ENCODE measurements at places on chromosomes 5 and 9. TPM values are rescaled to one million over a fixed set of nuclear protein-coding genes. Genes with fewer than 3 reads are reported as not detected.

DNA sequence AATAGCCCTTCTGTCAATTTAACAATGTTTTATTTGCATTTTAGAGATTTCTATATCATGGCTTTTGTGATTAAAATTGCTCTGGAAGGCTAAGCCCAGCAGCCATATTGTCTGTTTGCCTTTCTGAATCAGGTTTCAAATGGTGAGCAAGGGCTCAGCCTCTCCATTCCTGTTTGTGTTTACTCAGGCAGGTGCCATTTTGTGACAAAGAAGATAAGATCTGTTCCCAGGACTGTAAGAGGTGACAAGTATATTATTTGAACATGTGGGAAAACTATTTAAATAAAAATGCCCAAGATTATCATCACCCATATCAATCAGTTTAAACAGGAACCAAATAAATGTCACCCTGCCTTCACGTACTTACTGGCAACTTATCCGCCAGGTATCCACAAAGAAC, 641.3 kb upstream of the KLF4 start:
- DNase-seq = no peak

DNA sequence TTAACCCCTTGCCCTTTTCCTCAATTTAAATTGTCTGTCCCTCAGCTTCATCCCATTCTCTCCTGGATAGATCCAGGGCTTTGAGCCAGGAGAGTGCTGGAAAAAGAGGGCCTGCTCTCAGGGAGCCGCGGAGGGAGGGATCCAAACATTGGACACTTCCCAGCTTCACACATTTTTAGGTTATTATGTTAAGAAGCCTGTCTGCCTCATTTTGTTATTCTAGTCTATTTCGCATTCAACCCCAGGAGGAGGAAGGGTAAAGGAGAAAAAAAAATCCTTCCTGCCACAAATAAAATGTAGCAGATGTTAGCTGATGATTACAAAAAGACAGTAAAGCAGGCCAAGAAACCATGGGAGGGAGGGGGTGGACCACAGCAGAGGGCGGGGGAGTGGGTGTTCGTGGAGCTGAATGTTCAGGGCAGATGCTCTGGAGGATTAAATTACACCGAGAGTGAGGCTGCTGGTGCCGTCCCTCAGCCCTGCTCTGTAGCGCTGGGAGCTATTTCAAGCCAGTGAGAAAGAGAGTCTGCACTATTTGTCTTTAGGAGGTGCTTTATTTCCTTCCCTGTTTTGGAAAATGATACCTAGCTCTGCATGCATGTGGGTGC, 60.6 kb upstream of the ZFR start:
- DNase-seq = peak; percentile 93

GRCh38 chr9:132020820-132021510, 58.7 kb downstream of the MED27 start:
- DNase-seq = no peak

DNA sequence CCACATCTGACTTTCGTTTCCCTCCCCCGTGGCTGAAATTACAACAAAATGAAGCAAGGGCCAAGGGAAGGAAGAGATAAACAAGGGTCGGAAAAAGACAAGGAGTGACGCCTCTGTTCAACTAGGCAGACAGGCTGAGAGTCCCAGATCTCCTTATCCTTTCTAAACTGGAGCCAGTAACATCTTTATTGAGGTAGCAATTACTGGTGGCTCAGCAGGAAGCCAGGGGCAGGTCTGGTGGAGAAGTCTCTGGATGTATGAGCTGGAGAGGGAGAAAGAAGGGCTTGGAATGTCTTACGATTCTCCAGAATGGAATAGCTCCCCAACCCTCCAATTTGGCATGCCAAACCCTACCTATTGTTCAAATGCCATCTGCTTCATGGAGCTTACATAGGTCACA, 190.8 kb upstream of the BRINP1 start:
- no peak for DNase-seq

DNA sequence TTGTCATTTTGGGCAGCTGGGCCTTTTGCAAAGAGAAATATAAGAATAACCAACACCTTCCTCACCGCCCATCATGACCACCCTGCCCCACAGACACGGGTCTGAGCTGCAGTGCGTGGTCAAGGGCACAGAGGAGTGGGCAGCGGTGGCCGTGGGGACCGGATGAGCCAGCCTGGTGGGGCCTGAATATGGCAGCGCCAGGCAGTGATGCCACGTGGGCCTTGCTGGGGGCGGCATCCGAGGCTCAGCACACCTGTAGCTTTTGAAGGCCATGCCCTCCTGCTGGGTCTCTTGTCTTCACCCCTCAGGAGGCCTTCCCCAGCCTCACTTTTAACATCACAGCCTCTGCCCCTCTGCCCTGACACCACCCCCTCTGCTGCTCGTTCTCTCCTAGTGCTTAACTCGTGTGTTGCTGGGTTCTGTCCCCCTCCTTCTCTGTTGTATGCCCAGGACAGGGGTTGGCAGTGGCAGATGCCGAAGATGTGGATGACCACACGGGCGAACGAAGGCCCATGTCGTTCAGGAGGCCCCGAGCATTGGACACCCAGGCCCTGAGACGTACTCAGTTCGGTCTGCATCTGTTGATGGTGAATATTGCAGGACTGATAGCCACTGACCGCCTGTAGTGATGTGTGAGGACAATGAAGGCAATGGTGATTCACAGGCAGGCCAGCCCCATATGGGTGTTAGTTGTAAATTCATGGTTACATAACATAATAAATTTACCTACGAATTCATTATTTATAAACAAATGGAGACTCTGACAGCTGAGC, 46.0 kb downstream of the AHRR start:
- no peak for DNase-seq

- DNase-seq = no peak
Measured at GRCh38 chr5:2430606-2431005, 320.9 kb downstream of the IRX2 start.

- no peak for DNase-seq
Measured at GRCh38 chr5:163509291-163509951, 4.0 kb downstream of the MAT2B start.

GRCh38 chr5:148950471-148950863, 112.4 kb downstream of the SH3TC2 start:
- DNase-seq = no peak

Gene KIAA0825
- 3.1 TPM for total RNA-seq

Gene LRRTM2
- not detected for total RNA-seq

Data from uterus (tissue), 4 donors.